ENCODE measurements at places on chromosomes 1 and 21. TPM values are rescaled to one million over a fixed set of nuclear protein-coding genes. Genes with fewer than 3 reads are reported as not detected.

The POGK gene
- total RNA-seq = 29.4 TPM

The CCDC30 gene
- 14.6 TPM for total RNA-seq

The OR2T34 gene
- not detected for total RNA-seq

GRCh38 chr21:45638707-45639106 is 4.8 kb upstream of the PCBP3 start:
- no peak for DNase-seq

- peak; percentile 73 for DNase-seq
Measured at GRCh38 chr1:58446368-58446767, 100.2 kb downstream of the OMA1 start.

GRCh38 chr1:59499273-59499942 is 202.5 kb downstream of the FGGY start:
- no peak for DNase-seq

- DNase-seq = no peak
Measured at GRCh38 chr1:241485554-241485992, 34.0 kb downstream of the FH start.

DNA sequence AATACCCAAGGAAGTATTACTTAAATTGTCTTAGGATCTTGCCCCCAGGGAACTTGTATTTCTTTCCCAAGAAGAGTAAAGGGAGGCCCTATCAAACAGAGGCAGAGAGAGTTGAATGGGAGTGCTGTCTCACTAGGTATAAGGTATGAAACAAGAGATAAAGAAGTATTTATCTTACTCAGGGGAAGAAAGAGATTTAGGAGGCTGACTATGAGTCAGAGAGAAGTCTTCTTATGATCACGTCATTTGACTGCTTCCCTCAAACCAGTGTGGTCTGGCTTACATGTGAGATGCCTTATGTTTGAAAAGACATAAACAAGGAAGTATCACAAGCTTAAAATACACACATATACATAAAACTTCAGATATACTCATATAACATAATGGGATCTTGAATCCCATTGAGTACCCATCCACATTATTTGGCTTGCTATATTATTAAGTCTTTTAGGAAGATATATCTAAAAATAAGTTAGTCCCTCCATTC is 29.6 kb downstream of the DUSP10 start:
- DNase-seq = no peak
